ENCODE measurements at places on chromosomes 12 and 14. TPM values are rescaled to one million over a fixed set of nuclear protein-coding genes. Genes with fewer than 3 reads are reported as not detected.

The TSHR gene
- total RNA-seq: 0.48 TPM

The TDRD9 gene
- total RNA-seq: 0.40 TPM

The SPTB gene
- total RNA-seq: not detected

DNA sequence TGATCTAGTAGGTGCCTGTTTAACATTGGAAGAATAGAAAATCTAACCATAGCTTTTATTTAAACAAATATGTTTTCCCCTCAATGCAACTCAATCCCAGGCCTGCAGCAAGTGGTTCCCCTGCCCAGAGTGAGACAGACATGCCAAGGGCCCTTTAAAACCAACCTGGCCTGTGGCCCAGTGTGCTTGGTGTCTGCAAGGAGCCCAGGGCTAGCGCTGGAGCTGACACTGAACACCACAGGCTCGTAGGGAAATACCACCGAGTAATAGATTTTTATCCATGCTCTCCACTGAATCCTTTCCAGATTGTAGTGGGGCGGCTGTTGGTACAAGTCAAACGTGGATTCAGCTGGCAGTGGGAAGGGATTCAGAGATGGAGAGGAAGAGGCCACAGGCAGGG lies 95.6 kb upstream of the NRXN3 start:
- no peak for DNase-seq

DNA sequence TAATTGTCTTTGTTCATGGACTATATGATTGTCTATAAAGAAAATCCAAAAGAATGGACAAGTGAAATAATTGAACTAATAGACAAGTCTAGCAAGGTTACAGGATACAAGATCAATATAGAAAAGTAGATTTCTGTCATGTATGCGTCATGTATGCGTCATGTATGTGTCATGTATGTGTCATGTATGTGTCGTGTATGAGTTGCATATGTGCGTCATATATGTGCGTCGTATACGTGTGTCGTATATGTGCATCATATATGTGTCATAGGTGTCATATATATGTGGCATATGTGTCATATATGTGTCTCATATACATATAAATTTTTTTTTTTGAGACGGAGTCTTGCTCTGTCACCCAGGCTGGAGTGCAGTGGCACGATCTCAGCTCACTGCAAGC lies 516.8 kb downstream of the NOVA1 start:
- no peak for DNase-seq

- DNase-seq: no peak
These were observed 38.5 kb downstream of the TRIM9 start for GRCh38 chr14:51056421-51056820.

All from naive thymus-derived CD4-positive, alpha-beta T cell (primary cell).